RKO (cell line): ENCODE measurements at places on chromosomes 5 and 9.

DNA sequence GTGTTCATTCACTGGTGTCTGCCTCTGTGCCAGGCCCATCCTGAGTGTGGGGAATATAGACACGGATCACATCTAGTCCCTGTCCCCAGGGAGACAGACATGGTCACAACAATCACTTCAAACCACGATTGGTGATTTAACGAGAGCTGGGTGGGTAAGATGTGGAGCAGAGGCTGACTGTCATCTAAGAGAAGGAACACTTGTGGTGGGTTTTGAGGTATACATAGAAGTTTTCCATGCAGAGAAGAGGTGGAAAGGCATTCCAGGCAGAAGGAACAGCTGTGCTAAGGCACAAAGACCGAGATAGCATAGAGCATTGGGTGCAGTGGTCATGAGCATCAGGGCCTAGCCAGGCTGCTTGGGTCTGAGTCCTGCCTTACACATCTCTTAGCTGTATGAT, 22.7 kb upstream of the WDR38 start:
- no peak for DNase-seq

DNA sequence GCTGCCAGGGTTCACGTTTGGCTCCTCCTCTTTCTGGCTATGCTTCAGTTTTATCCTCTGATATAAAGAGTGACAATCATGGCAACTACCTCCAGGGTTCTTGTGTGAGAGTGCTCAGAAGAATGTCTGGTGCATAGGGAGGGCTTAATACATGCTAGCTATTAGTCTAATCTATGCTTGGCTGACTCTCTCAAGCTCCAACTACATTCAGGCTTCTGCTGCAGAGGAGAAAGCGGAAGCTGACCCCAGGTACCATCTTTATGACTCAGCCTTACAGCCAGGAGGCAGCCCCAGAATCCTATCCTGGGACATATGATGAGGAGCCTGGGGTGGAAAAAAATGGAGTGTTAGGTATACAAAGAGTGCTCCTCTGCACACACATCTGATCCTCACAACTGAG, 32.1 kb upstream of the RASGRF2 start:
- DNase-seq = no peak

- DNase-seq = no peak
These were observed 9.7 kb downstream of the RNF44 start for GRCh38 chr5:176527246-176528222.

DNA sequence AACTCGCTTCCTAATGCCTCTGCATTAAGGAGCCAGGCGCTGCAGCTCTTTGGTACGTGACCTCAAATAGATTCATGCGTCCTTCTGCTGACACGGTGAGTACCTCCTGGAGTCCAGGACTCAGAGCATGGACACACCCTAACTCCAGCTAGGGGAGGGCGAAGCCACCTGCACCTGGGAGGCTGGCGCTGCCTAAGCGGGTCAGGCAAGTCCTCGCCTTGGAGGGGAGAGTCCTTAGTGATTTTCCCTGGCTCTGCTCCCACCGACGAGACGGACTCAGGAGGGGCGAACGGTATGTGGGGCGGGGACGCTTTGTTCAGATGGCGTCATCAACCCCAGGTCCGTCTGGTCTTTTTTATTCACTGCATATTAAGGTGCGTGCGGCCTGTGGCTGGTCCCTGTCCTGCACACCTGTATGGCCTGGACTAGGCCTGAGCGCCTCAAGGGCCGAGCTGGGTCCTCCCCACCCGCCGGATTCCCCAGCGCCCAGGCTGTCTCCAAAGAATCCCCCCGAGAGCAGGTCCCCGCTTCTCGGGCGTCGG, 50.3 kb downstream of the NSUN2 start:
- no peak for DNase-seq

DNA sequence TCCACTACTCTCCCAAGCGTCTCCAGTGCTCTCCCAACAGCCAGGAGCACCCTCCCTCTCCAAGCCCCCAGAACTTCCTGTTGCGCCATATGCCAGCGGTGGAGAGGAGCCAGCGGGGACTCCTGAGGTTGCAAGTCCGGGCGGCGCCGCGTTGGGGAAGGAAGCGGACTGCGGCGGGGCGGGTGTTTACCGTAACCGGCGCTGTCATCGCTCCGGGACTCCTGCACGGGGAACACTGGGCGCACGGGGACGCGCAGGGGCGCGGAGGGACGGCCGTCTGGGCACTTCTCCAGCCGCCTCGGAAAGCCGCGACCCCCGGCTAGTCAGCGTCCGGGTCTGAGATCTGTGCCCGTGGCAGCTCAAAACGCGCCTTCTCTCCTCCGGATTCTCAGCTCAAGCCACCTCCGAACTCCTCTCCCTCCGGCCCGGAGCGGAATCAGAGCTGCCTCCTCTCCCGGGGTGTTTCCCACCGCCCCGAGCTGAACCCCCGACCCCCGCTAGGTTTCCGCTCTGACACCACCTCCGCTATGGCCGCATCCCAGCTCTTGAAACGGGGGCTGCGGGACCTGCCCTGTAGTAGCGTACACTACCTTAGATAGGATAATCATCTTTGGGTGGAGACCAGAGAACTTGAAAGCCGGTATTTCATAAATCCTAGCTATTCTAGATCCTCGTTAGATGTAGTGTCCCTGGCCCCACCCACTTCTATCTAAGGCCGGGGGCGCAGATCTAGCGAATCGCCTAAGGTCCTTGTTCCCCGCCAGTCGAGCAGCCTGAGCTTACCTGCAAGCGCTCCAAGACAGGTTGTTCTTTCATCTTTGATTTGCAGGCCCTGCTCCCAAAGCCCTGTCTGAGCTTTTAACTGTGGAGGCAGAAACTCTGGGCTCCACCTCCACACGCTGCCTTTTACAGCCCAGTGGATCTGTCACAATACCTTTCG, at the start of gene TRPM6:
Gene TRPM6, minus strand, starts transcription at position 881 of the 940 bp plus-strand sequence. Its CDS starts 65 bp downstream, at position 816.
- DNase-seq = peak; percentile 84

DNA sequence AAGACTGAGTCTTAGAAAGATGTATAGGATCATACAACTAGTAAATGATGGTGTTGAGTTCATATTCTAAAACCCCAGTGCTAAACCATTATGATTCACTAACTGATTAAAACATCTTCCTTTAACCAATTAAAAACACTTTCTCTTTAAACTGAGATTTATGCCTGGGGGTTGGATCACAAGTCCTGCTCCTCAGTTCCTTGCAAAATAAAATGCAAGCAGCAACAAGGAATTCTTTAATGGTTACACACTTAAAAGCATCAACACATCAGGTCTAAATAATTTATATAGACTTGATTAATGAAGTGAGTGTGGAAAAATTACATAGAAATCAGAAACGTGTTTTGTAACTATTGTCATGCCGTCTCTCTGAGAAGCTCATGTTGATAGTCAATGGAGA, 189.2 kb downstream of the TARS1 start:
- no peak for DNase-seq

- no peak for DNase-seq
These were observed 12.8 kb downstream of the FER start for GRCh38 chr5:108760512-108760911.
